ENCODE measurements at places on chromosomes 12 and 14. TPM values are rescaled to one million over a fixed set of nuclear protein-coding genes. Genes with fewer than 3 reads are reported as not detected.

TMCC3 gene
- 0.59 TPM for total RNA-seq

SERPINA12 gene
- not detected for total RNA-seq

- no peak for DNase-seq
Observed at GRCh38 chr14:105045710-105046326, 19.4 kb downstream of the GPR132 start.

GRCh38 chr14:104346608-104347007, 208.2 kb downstream of the KIF26A start:
- no peak for DNase-seq

DNA sequence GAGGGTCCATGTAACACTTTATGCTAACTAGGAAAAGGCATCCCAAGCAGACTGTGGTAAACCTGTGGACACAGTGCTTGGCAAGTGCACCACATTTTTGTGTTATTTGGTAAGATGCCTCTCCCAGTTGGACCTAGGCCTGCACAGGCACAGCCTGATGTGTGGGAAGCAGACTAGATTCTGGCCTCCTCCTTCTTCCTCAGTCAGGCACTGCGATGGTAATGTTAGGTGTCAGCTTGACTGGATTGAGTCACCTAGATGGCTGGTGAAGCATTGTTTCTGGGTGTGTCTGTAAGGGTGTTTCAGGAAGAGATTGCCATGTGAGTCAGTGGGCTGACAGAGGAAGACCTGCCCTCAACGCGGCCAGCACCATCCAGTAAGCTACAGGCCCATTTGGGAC, 25.3 kb upstream of the RHOJ start:
- DNase-seq = peak; percentile 40

DNA sequence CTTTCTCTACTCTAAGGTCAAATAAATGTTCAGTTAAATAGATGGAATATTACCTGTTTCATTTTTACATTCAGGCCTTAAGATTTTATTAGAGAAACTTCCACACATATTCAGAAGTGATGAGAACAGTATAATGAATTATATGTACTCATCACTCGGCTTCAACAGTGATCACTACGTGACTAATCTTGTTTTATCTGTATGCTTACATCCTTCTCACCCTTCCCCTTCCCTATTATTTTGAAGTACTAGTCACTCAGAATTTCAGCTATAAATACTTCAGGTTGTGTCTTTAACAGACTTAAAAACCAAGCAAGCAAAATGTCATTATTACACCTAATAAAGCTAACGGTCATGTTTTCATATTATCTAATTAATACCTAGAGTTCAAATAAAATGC, 34.9 kb downstream of the ETV6 start:
- no peak for DNase-seq

TMEM179 gene
- total RNA-seq = 1.2 TPM

TUNAR gene
- total RNA-seq = not detected

DNA sequence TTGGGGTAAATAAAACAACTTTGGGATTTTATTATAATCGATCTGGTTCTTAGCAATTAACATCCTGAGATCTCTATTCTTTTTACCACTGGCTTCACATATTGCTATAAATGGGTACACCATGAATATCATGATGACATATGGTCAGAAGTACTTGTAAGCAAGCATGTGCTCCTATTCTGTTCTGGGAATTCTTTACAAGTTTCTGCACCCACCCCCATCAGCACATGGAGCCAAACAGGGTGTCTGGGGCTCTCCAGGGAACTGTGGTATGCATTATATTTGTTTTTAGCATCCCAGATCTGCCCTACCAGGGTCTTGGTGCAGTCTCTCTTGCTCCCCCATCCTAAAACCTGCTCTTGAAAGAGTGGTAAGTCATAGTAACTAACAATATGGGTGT, 31.3 kb downstream of the DMAC2L start:
- DNase-seq = no peak

DPPA3 gene
- total RNA-seq = not detected

GRCh38 chr14:89681086-89682018, 264.3 kb upstream of the FOXN3 start:
- DNase-seq = no peak

DNA sequence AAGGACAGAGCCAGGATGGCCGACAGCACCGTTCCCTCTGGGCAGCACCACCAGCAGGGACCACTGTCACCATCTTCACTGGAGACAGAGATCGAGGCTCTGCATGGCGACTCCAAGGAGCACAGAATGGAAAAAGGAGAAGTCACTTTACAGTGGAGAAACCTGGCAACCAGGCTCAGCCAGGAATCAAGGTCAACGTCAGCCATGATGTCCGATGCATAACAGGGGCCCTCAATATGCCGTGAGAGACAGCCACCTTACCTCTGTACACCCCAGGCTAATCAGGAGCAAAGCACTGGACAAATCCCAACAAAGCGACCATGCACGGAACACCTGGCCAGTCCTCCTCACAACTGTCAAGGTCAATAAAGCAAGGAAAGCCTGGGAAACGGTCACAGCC, 20.6 kb upstream of the SFSWAP start:
- DNase-seq = no peak

DNA sequence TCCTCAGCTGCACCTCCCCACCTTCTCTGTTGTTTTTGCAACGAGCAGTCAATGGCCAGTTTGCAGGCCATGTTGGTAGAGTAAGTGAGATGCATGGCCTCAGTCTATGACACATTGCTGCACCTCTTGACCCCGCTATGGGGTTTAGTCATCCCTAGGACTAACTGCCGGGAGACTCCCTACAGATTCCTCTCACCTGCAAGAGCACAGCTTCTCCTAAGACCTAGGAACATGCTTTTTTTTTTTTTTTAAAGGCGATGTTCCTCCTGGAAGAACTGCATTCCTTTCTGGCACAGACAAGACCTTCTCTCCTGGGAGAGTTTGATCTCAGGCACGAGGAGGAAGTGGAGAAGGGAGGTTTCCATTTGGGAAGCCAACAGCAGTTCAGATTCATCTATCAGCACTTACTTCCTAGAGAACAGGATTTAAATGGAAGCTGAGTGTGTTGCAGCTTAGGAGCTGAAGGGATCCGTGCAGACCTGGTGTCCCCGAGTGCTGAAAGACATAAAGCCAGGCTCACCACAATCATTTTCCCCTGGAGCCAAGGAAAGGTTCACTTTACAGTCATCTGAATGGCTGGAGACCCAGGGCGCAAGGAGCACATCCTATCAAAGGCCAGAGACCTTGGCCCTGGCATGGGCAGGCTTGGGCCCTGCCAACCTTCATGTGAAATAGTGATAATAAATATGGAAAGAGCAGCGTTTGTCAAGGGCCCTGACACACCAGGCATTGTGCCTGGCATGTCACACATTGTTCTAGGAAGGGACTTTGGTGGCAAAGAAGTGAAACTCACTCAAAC, 104.1 kb downstream of the LGMN start:
- DNase-seq = no peak

PMEL gene
- total RNA-seq = 0.45 TPM

GRCh38 chr12:31279390-31279924, 46.5 kb downstream of the SINHCAF start:
- DNase-seq = no peak

ABCD2 gene
- total RNA-seq = not detected

DNA sequence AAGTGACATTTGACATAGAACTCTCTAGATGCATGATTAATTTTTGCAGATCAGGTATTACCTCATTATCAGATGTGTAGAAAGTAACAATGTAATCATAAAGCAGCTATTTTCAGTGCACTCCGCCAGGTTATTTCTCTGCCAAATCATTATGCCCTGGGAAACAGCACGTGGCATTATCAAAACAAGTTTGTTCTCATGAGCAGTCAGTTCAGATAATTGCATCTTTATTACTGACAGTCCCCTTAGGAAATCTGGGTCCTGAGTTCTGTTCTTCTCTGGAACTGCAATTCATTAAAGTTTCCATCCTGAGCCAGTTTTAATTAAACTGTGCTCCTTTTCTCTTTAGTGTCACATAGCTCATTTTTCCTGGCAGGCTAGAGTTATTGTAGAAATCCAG, 94.7 kb upstream of the KRR1 start:
- no peak for DNase-seq

KRT8 gene
- 13.0 TPM for total RNA-seq

DNA sequence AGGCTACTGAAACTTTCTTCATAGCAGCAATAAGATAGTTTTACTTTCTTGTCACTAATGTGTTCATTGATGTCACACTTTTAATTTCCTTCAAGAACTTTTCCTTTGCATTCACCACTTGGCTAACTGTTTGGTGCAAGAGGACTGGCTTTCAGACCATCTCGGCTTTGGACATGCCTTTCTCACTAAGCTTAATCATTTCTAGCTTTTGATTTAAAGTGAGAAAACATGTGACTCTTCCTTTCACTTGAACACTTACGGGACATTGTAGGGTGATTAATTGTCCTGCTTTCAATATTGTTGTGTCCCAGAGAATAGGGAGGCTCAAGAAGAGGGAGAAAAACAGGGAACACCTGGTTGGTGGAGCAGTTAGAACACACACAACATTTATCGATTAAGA, 41.9 kb downstream of the IFNG start:
- DNase-seq = no peak

GUCY2C gene
- total RNA-seq = not detected

DNA sequence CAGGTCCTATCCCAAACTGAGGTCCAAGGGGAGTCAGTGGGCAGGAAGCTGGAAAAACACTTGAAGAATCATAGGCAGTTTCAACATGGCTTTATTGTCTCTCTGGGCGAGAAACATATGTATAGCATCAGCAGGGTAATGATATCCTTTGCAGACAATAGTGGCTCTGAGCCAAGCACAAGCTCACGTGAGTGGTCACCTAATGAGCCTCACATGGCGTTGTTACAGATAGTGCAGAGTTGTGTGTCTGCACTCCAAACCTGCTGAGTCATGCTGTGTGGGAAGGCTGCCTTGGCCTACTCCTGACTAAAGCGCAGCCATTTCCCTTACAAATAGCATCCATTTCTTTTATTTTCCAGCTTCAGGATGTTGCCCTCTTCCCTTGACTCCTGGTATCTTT, 105.2 kb upstream of the SYT1 start:
- DNase-seq = no peak

PRPH gene
- not detected for total RNA-seq

MMP17 gene
- total RNA-seq = 1.3 TPM

DNA sequence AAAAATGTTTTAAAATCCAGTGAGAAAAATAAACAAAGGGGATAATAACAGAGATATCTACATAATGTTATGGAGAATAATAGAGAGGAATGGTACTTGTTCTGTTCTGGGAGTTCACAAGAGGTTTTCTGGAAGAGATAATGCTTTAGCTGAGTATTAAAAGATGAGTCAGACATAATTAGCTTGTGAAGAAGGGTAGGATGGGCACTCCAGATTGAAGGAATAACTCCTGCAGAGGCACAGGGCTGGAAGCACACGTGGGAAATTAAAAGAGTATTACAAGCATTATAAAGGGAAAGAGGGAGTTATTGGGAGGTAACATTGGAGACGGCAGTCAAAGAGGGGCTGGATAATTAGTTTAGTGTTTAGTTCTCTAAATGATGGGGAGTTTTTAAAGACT, 124.9 kb upstream of the BTG1 start:
- no peak for DNase-seq

DNA sequence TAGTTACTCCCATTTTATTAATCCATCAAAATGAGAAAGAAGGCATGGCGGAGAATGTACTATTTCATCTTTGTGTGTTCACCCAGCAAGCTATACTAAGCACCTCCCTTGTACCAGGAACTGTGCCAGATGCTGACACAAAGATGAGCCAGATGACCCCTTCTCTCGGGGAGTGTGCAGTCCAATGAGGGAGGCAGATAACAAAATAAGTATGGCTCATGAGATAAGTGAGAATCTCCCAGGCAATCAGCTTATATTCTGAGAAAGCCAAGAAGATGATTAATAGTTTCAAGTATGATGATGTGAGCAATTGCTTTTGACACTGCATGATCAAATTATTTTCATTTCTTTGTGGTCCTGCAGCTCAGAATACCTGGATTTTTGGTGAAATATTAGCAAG, 1.3 kb upstream of the TMEM233 start:
- no peak for DNase-seq

SIX1 gene
- 92.0 TPM for total RNA-seq

GRCh38 chr12:45713078-45713477, 16.4 kb upstream of the ARID2 start:
- no peak for DNase-seq

DNA sequence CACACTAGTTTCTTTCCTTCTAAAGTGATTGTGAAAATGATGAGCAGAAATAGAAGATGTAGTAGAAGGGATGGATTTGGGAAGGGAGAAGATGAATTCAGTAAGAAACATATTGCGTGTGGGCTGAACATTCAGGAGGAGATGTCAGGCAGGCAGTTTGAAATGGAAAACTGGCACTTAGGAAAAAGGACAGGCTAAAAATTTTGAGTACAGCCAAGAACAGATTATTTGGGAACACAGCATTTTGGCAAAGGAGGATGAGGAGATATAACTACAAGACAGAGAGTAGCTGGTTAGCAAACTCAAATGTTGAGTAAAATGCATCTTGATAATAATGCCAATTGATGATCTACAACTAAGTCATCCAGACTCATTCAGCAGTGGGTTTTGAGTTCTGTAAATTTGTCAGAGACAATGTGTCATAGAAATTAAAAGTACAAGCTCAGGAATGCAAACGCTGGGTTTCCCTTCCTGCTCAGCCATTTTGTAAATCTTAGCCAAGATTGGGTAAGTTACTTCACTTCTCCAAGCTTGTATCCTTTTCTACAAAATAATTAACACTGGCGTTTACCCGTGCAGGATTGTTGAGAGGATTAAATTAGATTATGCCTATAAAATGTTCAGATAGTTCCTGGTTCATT, 255.0 kb downstream of the NAV3 start:
- DNase-seq = no peak

DNA sequence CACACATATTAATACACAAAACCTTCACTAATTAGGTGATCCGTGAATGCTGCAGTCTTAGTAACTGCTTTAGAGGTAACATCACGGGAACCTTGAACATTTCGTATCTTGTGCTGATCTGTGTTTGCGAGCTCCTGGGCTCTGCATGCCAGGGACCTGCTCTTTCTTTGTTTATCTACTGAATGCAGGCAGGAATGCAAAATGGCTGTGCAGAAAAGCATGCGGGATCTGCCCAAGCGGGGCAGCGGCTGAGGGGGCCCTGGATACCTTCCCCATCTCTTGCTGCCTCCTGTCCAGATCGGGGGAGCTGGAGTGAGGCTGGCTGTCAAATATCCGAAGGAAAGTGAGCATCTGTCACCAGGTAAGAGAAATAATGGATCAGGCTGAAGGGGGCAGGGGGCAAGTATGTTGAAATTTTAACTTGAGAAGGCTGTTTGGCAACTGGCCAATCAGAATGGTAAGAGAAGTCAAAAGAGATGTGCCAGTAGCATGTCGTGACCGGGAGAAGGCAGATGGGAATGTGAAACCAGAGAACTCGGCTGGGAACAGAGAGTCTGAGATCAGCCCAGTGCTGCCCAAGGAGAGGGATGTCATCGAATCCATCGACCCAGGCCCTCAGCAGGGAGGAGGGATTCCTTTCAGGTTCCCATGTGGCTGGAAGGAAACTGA, 191.4 kb downstream of the TTC7B start:
- DNase-seq = no peak

CEBPE gene
- not detected for total RNA-seq

Data from chondrocyte (in vitro differentiated cells).